ENCODE measurements at places on chromosomes 2 and 18. TPM values are rescaled to one million over a fixed set of nuclear protein-coding genes. Genes with fewer than 3 reads are reported as not detected.

SLC9A2 gene
- not detected for total RNA-seq

GPR45 gene
- not detected for total RNA-seq

CACNB4 gene
- total RNA-seq, result 0.20 TPM

ADD2 gene
- total RNA-seq, result 0.11 TPM

GCG gene
- total RNA-seq, result not detected

- no peaks in the 10 kb centered on the region for H3K4me1 ChIP-seq
- no peak for DNase-seq
- no peak overlapping the region for H3K27ac ChIP-seq
- H3K36me3 ChIP-seq, result peaks cover 8% of the 10 kb centered on the region
These were observed 4.6 kb downstream of the PTGR3 start for GRCh38 chr18:75204269-75204731.

DNA sequence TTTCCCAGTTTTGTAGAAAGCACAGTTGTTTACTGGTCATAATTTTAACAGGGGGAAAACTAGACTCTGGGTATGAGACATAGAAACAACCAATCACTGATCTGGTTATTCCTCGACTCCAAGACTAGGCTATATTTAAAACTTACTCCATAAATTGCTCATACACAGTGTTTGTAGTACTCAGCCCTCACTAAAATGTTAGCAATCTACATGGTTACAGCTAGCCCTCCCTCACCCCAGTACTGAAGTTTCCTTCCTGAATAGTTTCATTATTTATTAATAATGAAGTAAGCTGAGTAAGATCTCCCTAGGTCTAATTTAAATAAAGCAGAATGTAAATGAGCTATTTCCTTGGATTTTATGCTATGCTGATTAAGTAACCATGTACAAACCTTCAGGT, 275.1 kb downstream of the CDH20 start:
- no peak for DNase-seq
- H3K4me1 ChIP-seq, result no peaks in the 10 kb centered on the region
- H3K36me3 ChIP-seq, result no peaks in the 10 kb centered on the region
- no peak overlapping the region for H3K4me3 ChIP-seq

DNA sequence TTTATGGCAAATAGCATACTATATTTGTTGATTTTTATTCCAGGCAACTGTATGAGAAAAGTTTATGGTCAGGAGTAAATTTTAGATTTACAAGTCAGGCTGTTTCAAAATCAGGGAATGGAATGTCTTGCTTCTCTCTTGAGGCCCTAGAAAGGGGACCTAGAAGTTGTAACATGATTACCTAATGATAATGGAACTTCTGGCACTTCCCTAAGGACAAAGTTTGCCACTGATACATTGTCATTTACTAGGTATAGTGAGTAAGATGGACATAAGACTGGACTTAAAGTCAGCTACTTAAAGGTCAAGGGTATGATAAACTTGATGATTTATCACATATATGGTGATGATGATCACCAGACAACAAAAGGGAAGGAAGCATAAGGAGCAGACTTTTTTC, 103.3 kb upstream of the VRK2 start:
- no peaks in the 10 kb centered on the region for H3K27me3 ChIP-seq
- no peak overlapping the region for H3K27ac ChIP-seq
- no peak for DNase-seq
